ENCODE measurements at places on chromosomes 3 and 15.

DNA sequence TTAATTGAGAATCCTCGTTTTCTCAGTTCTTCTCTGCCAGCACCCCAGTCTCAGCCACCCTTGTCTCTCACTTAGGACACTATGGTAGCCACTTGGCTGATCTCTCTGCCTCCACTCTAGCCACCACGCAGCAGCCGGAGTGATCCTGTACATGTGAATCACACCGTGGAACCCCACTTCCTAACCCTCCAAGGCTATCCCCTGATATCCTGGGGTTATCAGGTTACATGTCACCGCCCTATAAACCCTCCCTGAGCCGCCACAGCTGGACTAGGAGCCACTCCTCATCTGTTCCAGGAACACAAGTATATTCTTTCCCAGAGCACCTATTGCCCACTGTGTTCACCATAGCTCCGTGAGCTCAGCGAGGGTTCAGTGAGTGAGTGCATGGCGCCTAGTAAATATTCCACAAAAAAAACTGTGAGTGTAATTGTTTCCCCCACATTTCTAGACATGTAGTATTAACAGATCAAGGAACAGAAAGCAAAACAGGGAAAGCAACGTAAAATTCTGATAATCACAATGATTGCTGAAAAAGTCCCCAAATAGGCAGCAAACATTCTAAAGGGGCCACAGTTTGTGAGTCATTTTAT lies 661 bp upstream of the PARP14 start:
- DNase-seq = no peak

DNA sequence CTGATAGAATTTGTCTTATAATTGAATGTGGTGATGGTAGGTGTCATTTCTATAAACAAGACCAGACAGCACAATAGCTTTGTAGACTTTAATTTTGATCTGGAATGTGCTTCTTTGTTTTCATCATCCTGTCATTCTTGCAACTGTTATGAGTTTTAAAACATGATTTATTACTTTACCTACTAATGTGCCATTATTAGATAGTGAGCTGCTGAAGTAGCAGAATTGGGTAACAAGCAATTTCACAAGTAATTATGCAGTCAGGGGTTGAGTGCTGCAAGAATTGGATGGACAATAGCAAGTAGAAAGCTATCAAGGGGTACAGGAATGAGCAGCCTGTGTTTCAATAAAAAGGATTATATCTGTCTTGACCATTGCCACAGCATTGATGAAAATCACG lies 975.6 kb downstream of the ROBO1 start:
- DNase-seq = no peak

GRCh38 chr3:21484828-21485144 lies 266.2 kb downstream of the ZNF385D start:
- DNase-seq = no peak

DNA sequence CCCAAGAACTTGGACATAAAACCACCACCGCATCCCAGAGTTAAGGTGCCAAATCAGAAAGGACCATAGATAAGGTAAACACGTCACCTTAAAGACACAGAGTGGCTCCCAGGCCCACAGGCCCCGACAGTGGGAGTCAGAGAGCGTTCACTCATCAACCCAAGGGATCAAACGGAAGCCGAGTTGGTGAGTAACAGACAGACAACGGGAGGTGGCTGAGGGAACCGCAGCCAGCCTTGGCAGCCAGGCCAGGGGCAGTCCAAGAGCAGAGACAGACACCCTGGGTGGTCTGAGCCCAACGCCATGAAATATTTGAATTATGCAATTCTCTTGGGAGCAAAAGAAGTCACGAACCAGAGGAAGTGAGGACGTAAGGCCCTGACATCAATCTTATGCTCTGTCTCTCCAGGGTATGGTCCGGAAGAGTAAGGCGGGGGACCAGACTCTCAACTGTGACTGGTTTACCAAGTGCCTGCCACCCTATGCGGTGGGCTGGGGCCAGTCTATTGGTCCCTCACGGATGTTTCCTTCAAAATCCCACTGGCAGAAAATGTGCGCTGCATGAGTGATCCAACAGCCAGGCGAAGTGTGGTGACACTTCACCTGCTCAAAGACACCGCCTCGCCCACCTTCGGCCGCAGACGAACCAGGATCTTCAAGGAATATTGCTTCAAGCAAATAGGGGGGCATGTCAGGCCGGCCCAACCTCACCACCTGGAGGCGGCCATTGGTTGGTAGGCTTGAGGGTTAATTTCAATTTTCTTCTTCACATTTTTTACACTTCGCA lies 34.3 kb downstream of the TMEM44 start:
- no peak for DNase-seq

DNA sequence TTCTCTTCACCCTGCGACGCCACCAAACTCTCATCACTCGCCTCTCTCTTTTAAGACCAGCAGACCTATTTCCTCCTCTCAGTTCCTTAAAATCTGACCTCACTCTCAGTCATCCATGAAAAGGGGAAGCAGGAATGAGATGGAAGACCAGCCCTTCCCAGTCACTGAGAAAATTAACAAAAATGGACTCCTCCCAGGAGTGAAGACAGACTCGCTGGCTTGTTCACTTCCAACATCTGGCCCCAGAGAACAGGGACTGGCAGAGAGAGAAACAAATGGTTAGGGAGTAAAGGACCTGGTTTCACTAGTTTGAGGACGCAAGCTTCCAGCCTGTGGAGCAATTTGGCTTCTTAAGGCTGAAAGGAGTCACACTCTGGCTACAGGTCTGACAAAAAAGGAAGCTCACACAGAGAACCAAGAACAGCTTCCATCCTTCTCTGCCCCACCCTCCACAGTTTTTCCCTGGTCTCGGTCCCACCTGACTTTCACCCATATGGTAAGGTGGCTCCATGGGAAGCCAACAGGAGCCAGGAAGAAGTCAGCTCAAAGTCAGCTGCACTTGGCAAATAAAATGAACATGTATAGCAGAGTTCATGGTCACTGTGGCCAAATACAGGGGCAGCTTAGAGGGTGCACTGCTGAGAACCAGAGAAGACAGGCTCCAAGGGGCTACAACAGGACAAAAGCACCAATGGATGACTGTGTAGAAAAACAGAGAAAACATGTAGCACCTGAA lies 57.2 kb downstream of the ITGB5 start:
- DNase-seq = no peak

DNA sequence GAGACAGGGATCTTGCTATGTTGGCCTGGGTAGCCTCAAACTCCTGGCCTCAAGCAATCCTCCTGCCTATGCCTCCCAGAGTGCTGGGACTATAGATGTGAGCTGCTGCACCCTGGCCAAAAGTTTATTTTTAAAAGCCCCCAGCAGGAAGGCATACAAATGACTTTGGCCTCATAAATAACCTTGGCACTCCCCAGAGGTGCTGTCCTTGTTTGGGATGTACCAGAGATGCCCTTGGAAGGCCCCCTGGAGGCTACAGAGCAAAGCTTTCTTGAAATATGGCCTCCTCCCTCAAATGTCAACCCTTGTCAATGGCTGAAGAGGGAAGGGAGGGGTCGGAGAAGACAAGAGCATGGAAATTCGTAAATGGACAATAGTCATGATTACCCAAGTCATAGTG lies 14.0 kb upstream of the RTP3 start:
- DNase-seq = no peak

DNA sequence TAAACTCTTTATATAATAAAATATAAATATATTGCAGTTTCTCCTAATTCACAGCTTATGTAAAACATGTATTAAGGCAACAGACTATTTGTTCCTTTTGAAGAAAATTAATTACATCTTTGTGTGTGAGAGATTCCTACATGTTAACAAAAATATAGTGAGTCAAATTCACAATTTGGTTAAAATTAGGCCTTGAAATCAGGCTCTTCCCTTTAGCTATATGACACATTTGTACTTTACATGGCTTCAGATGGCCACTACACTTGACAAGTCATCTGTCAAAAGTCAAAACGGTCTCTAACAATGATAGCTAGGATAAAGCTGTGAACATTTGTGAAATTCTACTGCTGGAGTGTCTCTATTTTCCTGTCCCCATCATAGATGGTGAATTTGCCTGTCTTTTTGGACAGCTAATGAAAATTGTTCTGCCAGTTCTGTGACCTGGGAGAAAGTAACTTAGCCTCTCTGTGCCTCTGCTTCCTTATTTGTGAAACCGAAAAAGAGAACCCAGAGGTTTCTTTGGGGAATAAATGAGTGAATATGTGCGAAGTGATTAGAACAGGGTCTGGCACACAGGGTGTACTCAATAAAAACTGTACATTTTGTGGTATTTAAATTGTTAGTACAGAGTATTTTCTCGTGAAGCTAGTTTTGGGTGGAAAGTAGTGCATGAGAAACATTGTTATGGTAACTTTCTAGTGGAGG lies 23.6 kb downstream of the TM4SF4 start:
- DNase-seq = no peak

Data from activated CD4-positive, alpha-beta T cell treated with anti-CD3 and anti-CD28 coated beads for 4 hours (primary cell).